ENCODE measurements at places on chromosomes 7 and 10.

GRCh38 chr10:124289851-124290795 lies 128.6 kb downstream of the OAT start:
- peak; percentile 87 for DNase-seq

DNA sequence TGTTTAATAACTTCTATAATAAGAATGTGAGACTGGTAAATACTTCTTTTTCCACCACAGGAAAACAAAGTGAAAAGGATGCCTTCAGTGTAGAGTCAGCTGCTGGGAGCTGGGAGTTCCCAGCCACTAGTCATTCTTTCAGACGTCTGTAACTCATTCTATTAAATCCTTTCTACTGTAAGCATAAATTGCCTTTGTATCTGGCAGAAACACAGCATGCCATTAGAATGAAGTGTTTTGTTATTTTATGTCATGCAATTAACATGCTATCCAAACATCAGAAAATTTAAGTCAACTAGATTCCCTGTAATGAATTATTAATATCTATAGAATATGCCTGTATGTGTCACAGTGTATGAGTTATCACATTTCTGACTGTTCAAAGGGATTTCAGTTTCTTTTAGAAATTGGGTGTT lies 14.3 kb downstream of the BPGM start:
- DNase-seq, result no peak

DNA sequence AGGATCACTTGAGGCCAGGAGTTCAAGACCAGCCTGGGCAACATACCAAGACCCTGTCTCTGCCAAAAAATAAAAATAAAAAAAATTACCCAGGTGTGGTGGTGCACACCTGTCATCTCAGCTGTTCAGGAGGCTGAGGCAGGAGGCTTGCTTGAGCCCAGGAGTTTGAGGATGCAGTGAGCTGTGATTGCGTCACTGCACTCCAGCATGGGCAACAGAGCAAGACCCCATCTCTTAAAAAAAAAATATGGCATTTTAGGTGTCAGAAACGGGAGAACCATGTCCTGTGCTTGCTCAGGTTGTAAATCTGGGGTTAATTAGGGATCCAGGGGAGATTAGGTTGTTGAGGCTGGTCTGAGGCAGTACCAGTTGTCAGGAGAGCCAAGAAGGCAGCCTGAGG lies 64.9 kb downstream of the GTF2IRD1 start:
- DNase-seq, result no peak

DNA sequence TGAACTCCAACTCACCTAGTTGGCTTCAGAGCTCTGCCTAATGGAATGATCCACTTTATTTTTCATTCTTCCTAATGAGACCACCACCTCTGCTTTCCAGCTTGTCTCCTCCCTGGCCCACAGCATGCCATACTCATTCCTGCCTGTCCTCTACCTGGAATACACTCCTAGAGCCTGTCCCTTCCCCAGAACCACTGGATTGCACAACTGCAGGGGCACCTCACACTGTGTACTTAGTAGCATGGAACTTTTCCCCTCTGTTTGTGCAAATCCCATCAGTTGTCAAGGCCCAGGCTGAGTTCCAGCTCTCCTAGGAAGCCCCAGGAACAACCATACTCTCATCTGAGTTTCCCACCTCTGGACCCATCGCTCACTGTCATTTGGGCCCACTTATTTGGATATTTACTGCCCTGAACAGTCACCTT lies 15.6 kb downstream of the ALDH18A1 start:
- no peak for DNase-seq

DNA sequence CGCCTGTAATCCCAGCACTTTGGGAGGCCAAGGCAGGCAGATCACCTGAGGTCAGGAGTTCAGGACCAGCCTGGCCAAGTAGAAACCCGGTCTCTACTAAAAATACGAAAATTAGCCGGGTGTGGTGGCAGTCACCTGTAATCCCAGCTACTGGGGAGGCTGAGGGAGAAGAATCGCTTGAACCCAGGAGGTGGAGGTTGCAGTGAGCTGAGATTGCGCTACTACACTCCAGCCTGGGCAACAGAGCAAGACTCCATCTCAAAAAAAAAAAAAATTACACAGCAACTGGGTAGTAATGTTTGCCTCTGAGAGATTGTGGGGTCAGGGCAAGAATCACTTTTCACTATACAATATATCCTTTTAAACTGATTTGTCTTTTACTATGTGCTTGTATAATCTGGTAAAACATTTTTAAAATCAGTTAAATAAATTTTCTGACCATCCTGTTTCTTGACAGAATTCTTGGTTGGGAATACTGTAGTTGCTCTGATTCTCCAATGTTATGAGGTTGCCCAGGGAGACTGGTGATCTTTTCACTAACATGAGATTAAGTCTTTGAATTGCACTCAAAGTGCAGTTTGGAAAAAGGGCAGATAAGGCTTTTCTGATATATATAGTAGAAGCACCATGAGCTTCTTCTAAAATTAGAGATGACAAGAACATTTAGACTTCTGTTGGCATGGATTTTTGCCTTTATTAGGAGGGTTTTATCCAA lies 1.5 kb downstream of the ENTPD7 start:
- no peak for DNase-seq

- no peak for DNase-seq
Measured at GRCh38 chr7:2607122-2607922, 24.5 kb upstream of the TTYH3 start.

- DNase-seq, result no peak
Measured at GRCh38 chr7:66557214-66558200, 71.2 kb upstream of the KCTD7 start.

GRCh38 chr10:119306986-119307392 lies 99.6 kb downstream of the GRK5 start:
- no peak for DNase-seq

GRCh38 chr7:39130857-39131526 lies 153.3 kb downstream of the POU6F2 start:
- DNase-seq, result no peak

DNA sequence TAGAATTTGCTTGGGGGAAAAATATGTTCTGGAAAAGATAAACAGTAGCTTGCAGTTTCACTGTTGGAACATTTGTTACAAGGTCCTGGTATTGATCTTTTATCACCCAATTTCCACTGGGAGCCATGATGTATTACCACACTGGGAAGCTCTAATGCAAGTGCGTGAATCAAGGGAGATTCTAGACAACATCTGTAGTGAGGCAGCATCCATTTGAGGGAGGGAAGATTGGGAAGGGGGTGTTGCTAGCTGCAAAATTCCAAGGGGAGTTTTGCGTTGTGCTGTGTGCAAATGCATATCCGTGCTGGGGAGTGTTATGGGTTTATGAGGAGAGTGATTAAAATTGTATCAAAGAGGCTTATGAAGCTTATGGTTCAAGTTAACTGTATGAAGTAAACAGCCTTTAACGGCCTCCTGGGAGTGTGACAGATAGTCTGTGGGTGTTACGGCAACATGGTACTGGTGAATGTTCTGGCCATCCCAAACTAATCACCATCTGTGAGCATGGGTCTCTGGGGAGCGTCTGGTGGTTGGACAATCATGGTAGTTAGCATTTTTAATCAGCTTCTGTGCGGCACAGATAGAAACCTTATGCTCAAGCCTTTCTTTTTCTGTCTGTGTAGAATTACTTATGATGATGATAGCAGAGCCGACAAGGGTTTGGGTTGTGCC lies 601.9 kb upstream of the GALNT17 start:
- no peak for DNase-seq

DNA sequence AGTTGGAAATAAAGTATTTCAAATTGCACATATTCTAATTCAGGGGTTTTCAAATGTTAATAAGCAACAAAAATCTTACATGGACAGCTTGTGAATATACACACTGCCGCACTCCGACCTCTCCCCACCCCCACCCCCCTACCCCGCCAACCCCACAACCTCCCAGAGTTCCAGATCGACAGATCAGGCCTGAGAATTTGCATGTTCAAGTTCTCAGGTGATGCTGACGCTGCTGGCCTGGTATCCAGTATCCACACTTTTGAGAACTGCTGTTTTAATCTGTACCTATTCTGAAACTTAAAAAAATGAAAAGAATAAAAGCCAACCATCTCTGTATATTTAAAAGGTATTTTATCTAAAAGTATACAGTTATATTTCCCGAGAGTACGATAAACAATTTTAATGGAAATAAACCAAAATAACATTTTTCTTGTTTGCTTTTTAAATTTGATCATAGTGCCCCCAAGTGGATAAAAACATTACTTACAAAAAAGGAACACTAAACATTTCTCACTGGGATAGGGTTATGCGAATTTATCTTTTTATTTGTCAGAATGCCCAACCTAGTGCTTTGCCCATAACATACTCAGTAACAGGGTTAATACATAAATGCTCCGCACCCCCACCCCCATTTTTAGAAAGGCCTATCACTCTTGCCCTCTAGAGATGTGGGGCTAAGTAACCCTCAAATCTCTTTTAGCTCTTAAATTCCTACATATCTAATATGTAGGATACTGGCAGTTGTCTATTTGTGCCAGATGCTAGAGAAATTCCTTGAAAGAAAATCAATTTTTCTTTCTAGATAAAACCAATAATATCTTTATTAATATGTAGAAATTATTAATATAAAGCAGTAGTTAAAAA lies 166.3 kb downstream of the RNF133 start:
- DNase-seq, result no peak

DNA sequence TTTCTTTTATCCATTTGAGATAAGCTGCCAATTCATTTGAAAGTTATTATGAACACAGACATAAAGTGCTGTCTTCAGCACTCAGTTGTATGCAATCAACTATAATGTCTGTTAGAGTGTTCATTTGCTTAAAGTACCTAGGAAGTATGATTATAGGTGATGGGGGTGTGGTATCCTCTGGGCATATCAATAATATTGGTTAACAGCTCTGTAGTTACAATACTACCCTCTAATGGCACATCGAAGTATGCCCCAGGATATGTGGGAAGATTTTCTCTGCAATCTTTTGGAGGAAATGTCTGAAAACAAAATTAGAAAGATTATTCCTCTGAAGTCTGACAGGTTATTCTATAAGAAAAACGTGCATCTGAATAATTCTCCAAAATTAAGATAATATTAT lies 429.7 kb downstream of the ARL4A start:
- DNase-seq, result peak; percentile 47

GRCh38 chr10:2650328-2650727 lies 417.0 kb upstream of the PFKP start:
- DNase-seq, result no peak

- DNase-seq, result no peak
Measured at GRCh38 chr7:138166681-138167080, 90.4 kb downstream of the AKR1D1 start.

GRCh38 chr10:7157091-7157490 lies 253.7 kb downstream of the SFMBT2 start:
- no peak for DNase-seq

DNA sequence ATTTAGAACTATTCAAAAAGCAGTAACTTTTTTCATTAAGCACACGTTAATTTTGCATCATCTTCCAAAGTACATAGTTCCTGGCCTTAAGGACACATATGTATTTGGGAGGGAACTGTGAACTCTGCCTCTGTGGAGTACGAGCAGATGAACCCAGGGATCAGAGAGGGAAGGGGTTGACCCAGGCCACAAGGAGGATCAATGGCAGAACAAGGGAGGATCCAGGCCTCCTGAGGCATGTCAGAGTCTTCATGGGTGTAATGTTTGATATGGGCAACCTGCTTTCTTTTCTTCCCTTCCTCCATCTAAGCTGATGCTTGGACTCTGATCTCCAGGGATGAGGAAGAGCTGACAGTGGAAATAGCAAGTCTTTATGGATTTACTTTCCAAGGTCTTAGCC lies 164.0 kb downstream of the SH2D4B start:
- no peak for DNase-seq

- peak; percentile 78 for DNase-seq
Measured at GRCh38 chr10:100728928-100729861, 16.2 kb upstream of the PAX2 start.

- DNase-seq, result no peak
Measured at GRCh38 chr10:106894692-106895091, 269.8 kb downstream of the SORCS1 start.

DNA sequence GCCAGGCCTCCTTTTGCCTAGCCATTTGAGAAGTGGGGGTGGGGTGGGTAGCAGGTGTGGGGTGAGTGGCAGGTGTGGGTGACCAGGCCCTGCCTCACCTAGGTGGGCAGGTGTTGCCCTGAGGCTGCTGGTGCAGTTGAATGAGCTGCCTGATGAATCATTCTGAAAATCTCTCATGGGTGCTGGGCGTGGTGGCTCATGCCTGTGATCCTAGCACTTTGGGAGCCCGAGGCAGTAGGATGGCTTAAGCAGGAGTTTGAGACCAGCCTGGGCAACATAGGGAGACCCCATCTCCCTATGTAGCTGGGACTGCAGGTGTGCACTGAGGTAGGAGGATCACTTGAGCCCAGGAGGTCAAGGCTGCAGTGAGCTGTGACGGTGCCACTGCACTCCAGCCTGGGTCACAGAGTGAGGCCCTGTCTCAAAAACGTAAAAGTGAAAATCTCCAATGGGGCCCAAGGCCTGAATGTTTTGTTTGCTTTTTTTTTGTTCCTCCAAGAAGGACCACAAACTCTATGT lies 17.7 kb downstream of the TSPAN14 start:
- DNase-seq, result no peak

DNA sequence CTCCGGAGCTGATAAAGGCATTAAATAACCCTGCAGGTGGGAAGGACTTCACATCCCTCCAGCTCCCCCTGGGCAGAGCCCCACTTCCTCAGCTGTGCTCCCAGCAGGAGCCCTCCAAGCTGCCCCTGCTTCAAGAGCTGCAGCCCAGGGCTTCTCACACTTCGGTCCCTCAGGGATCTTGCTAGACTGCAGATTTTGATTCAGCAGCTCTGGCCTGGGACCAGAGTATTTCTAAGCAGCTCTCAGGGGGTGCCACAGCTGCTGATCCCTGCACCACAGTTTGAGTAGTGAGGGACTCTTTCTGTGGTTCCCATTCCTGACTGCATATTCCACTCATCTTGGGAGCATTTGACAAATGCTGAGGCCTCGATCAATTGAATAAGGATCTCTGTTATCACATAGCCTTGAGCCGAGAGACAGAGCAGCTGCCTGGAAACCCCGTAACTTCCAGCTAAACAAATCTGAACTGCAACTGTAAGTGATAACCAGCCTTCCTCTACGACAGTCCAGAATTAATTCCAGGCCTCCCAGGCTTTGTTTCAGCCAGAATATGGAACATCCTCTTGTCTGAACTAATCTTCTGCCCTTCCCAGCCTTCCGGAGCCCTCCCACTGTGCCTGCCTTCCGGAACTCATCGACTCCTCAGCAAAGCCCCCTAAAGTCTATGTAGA lies 161.4 kb downstream of the CCDC3 start:
- DNase-seq, result no peak

GRCh38 chr7:81159402-81159801 lies 240.6 kb upstream of the SEMA3C start:
- DNase-seq, result no peak

- peak; percentile 89 for DNase-seq
Measured at GRCh38 chr10:101060951-101061623, 702 bp upstream of the KAZALD1 start.

- no peak for DNase-seq
Measured at GRCh38 chr7:141452911-141453310, 98.3 kb upstream of the AGK start.

GRCh38 chr7:23533238-23533604 lies 1.4 kb upstream of the TRA2A start:
- DNase-seq, result no peak

Data from H4 (cell line).